Sigmoid colon (tissue), 7 donors: ENCODE measurements at places on chromosomes 12 and 14. TPM values are rescaled to one million over a fixed set of nuclear protein-coding genes. Genes with fewer than 3 reads are reported as not detected.

DNA sequence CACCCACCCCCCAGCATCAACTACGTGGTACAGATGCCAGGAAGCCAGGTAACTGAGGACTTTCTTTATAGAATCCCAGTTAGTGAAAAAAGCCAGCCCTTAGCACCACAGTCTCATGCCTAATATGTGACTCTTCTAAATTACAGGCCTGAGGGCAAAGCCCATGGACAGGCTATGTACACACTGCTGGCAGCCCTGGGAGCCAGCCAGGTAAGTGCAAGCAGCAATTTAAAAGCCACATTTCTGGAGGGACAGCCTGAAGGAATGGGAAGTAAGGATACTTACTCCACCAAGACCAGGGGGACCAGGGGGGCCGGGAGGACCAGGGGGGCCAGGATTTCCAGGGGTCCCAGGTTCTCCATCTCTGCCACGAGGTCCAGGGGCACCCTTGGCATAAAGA is 7.0 kb downstream of the COL2A1 start:
- H3K4me1 ChIP-seq: peaks cover 23% of the 10 kb centered on the region
- H3K4me3 ChIP-seq: no peak overlapping the region
- no peak overlapping the region for H3K27ac ChIP-seq

DNA sequence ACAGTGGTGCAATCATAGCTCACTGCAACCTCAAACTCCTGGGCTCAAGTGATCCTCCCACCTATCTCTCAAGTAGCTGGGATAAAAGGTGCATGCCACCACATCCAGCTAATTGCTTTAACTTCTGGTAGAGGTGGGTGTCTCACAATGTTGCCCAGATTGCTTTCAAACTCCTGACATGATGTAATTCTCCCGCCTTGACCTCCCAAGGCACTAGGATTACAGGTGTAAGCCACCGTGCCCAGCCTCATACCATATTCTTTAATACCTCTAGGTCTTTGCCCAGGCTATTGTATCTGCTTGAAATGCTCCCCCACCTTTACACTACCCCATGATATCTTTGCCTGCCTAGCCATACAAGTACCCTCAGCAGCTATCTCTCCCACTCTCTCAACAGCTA is 11.3 kb downstream of the R3HDM2 start:
- no peak overlapping the region for H3K4me3 ChIP-seq
- no peaks in the 10 kb centered on the region for H3K4me1 ChIP-seq
- DNase-seq: no peak
- H3K36me3 ChIP-seq: no peaks in the 10 kb centered on the region
- H3K27ac ChIP-seq: no peak overlapping the region

DNA sequence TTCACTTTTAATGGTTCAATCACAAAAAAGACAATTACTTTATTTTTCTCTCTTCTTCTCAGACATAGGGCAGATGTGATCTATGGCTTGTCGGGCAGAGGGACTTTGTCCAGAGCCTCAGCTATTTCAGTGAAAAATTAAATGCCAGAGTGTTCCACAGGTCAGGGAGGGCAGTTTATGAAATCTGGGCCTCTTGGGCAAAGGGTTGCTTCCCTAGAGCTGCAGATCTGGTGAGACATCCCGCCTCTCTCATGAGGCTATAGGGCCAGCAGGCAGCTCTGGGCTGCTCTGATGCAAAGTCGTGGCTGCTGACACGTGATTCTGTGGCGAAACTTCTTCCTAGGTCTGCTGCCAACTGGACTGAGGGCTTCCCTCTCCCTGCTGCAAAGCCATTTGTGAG is 6.0 kb downstream of the CLMN start:
- H3K27me3 ChIP-seq: no peaks in the 10 kb centered on the region
- H3K36me3 ChIP-seq: no peaks in the 10 kb centered on the region
- peak overlapping the region; percentile 66 for H3K27ac ChIP-seq
- no peak overlapping the region for H3K4me3 ChIP-seq

DNA sequence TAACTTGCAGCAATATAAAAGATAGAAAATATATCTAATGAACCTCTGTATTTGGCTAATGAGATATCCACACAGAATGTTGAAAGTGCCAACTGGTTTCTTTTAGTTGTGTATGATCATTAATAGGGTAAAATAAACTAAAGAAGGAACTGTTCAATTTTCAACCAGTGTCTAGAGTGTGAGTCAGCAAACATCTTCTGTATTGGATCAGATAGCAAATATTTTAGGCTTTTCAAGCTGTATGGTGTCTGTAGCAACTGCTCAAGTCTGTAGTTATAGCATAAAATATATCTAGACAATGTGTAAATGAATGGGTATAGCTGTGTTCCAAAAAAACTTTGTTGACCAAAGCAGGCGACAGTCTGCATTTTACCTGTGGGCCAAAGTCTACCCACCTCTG is 23.5 kb upstream of the NOVA1 start:
- H3K4me1 ChIP-seq: no peaks in the 10 kb centered on the region
- no peak overlapping the region for H3K27ac ChIP-seq
- H3K36me3 ChIP-seq: no peaks in the 10 kb centered on the region
- DNase-seq: no peak

- no peaks in the 10 kb centered on the region for H3K4me1 ChIP-seq
- no peaks in the 10 kb centered on the region for H3K36me3 ChIP-seq
- no peaks in the 10 kb centered on the region for H3K27me3 ChIP-seq
- H3K4me3 ChIP-seq: no peak overlapping the region
These were observed 377.1 kb upstream of the NOVA1 start for GRCh38 chr14:26974965-26975364.

GRCh38 chr12:24979976-24980730 is 31.3 kb upstream of the BCAT1 start:
- H3K4me1 ChIP-seq: no peaks in the 10 kb centered on the region
- no peaks in the 10 kb centered on the region for H3K27me3 ChIP-seq
- H3K4me3 ChIP-seq: no peak overlapping the region

DNA sequence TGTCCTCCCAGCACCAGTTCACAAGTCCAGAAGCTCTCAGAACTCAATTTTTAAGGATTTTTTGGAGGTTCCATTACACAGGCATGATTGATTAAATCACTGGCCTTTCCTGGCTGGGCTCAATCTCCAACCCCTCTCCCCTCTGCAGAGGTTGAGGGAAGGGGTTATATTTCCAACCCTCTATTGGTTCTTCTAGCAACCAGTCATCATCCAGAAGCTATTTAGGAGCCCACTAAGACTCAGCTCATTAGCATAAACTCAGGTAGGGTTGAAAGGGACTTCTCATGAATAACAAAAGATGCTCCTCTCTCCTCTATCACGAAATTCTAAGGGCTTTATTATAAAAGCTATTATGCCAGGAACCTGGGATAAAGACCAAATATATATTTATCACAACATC is 41.5 kb downstream of the SPPL3 start:
- no peaks in the 10 kb centered on the region for H3K36me3 ChIP-seq
- H3K27me3 ChIP-seq: no peaks in the 10 kb centered on the region
- DNase-seq: no peak
- H3K4me3 ChIP-seq: no peak overlapping the region

DNA sequence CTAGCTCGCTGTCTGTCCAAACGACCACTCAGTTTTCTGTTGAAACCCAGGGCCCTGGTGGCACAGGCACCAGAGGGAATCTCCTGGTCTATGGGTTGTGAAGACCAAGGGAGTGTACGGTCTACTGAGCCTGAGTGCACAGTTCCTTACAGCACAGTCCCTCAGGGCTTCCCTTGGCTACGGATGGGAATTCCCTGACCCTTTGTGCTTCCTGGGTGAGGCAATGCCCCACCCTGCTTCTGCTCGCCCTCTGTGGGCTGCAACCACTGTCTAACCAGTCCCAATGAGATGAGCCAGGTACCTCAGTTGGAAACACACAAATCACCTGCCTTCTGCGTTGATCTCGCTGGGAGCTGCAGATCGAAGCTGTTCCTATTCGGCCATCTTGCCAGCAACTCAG is 22.6 kb downstream of the GPHN start:
- no peaks in the 10 kb centered on the region for H3K36me3 ChIP-seq
- H3K4me1 ChIP-seq: no peaks in the 10 kb centered on the region
- no peaks in the 10 kb centered on the region for H3K27me3 ChIP-seq
- H3K27ac ChIP-seq: no peak overlapping the region
- no peak for DNase-seq

DNA sequence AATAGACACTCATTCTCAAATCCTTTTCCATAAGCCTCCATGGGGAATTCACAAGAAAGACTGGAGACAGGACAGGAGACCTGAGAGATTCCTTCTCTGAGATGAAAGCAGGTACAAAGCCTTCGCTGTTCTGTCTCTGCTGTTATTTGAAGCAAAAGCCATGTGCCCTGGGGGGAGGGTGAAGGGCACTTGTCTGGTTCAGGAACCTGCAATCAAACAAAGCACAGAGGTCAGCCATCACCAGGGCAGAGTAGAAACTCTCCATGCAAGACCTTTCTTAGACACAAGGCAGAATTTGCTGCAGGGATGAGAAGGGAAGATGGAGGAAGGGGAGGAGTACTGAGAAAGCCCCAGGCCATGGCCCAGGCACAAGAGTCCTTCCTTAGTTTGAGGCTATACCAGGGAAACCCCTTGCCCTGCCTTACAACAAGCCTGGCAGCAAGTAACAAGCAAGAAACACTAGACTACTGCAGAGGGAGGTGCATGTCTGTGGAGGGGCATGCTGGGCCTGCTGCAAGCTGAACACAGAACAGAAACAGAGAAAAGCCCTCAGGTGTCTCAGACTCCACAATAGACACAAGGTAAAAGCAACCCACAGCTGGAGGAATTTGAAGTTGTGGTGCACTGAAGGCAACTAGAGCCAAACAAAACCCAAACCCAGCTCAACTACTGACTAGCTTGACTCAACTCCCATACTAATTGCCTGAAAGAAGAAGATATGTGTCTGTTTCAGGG is 7.8 kb upstream of the ART4 start:
- peaks cover 14% of the 10 kb centered on the region for H3K4me1 ChIP-seq
- no peaks in the 10 kb centered on the region for H3K36me3 ChIP-seq

DNA sequence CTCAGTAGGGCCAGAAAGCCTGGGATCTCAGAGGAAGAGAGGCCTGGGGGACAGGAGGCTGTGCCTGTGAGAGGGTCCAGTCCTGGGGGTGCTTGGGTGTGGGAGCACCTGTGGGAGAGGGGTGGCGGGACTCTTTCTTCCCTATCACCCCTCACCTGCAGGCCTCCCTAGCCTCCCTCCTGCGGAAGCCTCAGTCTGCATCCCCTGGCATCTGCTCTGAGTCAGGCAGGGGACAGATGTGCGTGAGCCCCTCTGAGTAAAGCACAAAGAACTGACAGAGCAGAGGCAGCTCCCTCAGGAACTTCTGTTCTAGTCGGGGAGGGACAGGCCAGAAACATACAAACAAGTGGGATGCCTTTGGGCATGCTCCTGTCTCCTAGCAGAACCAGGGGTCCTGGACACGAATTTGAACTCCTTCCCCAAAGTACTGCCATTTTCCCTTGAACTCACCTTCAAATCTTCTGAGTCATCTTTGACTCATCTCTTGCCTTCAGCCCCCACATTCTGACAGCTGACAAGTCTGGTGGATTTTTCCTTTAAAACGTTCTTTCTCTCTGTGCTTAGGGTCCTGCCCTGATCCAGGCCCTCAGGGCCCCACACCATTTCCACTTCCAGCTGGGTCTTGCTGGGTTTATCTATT is 8.5 kb upstream of the HSP90AA1 start:
- no peak overlapping the region for H3K27ac ChIP-seq
- no peaks in the 10 kb centered on the region for H3K36me3 ChIP-seq
- no peaks in the 10 kb centered on the region for H3K4me1 ChIP-seq

DNA sequence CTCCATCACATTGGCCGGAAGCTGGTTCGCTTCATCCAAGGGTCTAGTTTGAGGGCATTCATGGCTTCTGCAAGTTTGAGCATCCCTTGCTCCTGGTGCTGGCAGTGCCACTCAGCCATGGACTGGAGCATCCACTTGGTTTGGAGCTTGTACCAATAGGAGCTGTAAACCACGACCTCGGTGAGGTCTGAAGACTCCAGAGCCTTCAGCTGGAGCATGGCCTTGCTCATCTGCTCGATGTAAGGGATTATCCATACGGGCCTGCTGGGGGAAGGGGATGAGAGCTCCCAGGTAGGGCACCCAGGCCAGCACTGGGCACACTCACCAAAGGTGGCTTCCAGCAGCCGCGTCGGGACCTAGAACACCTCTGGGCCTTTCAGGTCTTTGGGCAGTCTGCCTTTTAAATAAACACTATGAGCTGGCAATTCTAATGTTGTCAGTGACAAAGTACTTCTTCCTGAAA is 13.5 kb downstream of the FOS start:
- peak; percentile 50 for DNase-seq
- no peak overlapping the region for H3K27ac ChIP-seq
- peaks cover 31% of the 10 kb centered on the region for H3K4me1 ChIP-seq
- H3K27me3 ChIP-seq: no peaks in the 10 kb centered on the region
- no peak overlapping the region for H3K4me3 ChIP-seq

GRCh38 chr12:8453021-8453513 is 2.7 kb upstream of the CLEC6A start:
- H3K4me3 ChIP-seq: no peak overlapping the region
- no peaks in the 10 kb centered on the region for H3K27me3 ChIP-seq
- no peaks in the 10 kb centered on the region for H3K36me3 ChIP-seq

RFLNA gene
- total RNA-seq: not detected

GALC gene
- 22.8 TPM for total RNA-seq

EPYC gene
- total RNA-seq: not detected

NGB gene
- total RNA-seq: 9.4 TPM

RERGL gene
- total RNA-seq: 14.6 TPM

PLEKHG7 gene
- not detected for total RNA-seq

SDR9C7 gene
- not detected for total RNA-seq

ABCC9 gene
- total RNA-seq: 35.7 TPM
